HT-29 (cell line): ENCODE measurements at places on chromosomes 4 and X.

- peak; percentile 65 for DNase-seq
These were observed 13.8 kb downstream of the SH3BP2 start for GRCh38 chr4:2806390-2807355.

- DNase-seq, result no peak
These were observed 65.7 kb upstream of the CITED1 start for GRCh38 chrX:72371405-72371804.

DNA sequence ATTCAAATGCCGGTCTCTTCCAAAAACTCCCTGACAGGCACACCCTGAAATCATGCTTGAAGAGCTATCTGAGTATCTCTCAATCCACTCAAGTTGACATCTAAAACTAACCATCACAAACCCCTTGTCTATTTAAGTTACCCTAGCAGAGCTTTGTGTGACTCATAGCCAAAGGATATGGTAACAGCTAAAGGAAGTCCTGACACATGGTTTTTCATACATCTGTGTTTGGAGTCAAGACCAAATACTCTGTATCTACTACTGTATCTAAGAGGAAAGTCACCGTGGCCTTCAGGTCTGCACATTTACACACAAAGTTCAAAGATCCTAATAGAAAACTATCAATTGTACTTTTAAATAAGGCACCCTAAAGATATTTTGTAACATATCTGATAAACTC lies 239.6 kb upstream of the VCX start:
- no peak for DNase-seq

DNA sequence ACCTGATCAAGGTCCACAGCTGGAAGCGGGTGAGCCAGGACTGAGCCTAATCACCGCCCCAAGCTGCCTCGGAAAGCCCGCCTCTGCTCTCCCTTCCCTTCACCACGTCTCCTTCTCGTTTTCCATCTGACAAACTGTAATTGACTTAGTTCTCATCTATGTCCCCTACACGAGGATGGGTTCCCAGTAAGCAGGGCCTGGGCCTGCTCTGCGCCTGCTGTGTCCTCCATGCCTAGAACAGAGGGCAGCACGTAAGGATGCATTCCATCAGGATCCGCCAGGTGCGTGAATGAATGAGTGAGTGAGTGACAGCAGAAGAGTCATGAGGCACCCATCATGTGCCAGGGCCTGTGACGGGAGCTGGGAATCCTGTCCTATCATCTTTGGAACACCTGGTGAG lies 86.7 kb downstream of the JAKMIP1 start:
- no peak for DNase-seq

DNA sequence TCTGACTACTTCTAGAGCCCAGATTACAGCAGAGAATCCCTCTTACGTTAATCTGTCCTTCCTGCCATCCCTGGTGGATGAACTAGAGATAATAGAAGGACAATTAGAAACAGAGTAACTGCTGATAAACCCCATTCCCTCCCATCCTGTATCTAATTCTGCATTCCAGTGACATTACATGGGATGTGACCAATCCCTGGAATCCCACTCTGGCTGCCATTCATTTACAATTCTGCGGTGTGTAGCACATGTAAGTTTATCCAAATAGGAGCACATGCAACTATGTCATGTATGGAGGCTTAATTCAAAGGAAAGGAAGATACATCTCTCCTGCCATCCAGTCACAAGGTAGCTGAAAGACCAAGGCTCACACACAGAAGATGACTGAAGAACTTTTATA lies 339.5 kb downstream of the GPAT3 start:
- no peak for DNase-seq

DNA sequence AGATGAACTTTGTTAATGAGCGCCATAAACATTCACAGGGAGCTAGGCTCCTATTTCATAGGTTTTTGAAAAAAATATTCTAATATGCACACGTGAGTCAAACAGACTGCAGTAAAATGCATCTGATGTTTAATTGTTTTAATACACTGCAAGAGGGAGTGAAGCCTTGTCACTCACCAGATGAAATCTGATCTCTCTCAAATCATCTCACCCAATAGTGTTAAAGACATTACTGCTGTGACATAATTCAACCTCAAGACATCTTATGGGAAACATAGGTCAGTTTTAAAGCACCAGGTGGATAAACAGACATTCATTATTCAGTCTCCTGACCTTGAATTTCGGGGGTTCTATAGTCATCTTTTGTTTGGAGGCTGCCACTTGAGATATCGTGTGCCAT lies 148.3 kb downstream of the MAML3 start:
- no peak for DNase-seq

DNA sequence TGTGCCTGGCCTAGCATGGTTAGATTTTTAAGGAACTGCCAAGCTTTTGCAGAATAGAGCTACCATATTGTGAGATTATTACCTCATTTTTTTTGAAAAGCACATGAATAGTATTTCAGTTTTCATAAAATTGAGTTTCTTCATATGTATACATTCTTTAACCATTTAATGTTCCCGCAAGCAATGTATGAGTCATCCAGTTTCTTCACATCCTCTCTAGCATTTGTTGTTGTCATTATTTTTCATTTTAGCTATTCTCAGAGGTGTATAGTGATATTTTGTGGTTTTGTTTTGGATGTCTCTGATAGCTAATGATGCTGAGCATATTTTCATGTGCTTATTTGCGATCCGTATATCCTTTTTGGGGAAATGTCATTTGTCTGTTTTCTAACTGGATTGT lies 74.9 kb downstream of the GLUD2 start:
- DNase-seq, result no peak

DNA sequence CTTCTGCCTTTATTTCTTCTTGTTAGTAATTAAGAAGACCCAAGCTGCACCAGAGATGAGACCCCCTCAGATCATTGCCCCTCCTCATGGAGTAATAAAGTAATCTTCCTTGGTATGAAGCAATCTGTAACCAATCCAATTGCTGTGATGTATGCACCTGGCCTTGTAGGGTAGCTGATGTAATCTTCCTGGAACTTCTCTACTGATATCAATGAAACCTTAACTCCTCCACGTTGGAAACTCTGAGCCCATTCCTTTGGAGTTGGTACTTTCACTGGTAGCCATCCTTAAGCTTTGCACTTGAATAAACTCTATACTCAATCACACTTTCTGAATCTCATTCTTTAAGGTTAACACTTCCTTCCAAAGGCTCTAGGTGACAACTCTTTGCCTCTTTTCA lies 31.6 kb upstream of the NSG1 start:
- no peak for DNase-seq

- DNase-seq, result no peak
These were observed 114.9 kb upstream of the FAM9B start for GRCh38 chrX:9148615-9149399.

DNA sequence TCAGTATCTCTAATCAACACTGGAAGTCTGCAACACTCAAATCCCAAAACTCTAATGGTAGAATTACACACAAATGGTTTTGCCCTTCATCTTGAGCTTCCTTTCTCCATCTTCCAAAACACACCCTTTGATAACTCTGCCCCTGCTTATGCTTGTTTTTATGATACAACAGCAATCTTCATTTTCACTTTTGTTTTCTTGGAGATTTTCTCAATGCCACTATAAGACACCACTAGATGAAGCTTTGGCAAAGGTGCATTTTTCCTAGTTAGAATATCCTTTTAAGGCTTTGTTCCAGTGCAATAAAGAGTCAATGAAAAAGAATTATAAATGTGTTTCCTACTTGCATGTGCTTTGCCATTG lies 472.4 kb upstream of the NWD2 start:
- DNase-seq, result no peak
